ENCODE measurements at places on chromosomes 6 and 20. TPM values are rescaled to one million over a fixed set of nuclear protein-coding genes. Genes with fewer than 3 reads are reported as not detected.

GRCh38 chr20:22232473-22232872 is 351.9 kb downstream of the FOXA2 start:
- DNase-seq: no peak

- no peak for DNase-seq
Observed at GRCh38 chr20:59006167-59006863, 739 bp downstream of the CTSZ start.

- DNase-seq: no peak
Observed at GRCh38 chr6:150686566-150686965, 86.9 kb downstream of the PLEKHG1 start.

GRCh38 chr6:72952808-72953630 is 272.3 kb downstream of the KHDC1L start:
- no peak for DNase-seq

DNA sequence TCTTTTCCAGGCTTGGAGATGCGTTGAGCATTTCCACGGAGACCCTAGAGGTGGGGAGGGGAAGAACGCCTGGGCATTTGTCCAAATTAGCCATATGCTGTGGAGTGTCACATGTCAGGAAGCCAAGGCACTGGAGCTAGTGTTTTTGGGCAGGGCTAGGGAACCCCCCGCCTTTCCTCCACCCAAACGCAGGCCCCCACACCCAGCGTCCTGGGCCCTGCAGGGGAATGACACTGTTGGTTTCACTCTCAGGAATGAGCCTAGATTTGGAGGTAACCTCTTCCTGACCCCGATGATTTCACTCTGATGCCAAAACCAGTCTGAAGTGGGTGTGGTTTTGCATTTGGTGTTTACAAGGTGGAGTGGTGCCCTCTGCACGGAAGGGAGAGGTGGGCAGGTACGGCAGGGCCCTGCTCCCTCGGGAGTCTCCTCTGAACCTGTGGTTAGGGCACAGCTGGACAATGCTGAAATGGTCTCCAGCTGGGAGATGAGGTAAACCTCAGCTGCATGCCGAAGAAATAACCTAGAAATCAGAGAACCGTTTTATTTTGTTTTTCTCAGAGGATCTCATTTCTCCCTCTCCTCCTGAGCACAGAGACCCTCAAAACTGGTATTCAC is 29.5 kb downstream of the MTHFD1L start:
- DNase-seq: no peak

Gene HLA-DRA
- polyA plus RNA-seq: 54.9 TPM

DNA sequence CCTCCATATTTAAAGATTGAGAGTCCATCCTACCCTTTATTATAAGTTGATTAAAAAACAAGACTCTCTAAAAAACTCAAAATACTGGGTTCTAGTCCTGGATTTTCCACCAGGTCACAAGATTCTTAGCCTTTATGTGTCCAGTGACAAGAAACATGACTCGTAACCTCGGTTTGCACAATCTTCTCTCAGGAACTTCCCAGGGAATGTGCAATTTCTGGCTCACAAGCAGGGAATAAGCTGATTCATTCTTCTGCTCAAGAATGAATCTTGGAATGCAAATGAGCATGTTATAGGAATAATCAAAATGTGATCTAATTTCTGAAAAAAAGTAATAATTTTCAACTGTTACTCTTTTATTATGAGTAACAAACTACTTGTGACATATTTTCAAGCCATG is 45.1 kb downstream of the OGFRL1 start:
- no peak for DNase-seq

DNA sequence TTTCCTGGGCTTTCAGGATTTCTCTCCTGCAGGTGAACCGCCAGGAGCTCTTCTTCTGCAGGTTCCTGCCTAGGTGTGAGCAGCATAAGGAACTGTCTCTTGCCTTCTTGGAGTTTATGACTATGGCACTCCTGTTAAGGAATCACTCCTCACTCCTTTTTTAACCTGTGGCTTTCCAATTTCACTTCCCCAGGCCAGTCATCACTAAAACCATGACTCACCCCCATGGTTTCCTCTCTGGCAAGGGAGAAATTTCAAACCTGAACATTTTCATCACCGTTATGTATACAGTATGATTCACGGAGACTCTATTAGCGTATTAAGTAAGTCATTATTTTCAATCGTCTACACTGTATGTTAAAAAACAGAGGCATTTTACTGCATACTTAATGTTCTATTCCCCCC is 78.2 kb upstream of the ARID1B start:
- DNase-seq: no peak

DNA sequence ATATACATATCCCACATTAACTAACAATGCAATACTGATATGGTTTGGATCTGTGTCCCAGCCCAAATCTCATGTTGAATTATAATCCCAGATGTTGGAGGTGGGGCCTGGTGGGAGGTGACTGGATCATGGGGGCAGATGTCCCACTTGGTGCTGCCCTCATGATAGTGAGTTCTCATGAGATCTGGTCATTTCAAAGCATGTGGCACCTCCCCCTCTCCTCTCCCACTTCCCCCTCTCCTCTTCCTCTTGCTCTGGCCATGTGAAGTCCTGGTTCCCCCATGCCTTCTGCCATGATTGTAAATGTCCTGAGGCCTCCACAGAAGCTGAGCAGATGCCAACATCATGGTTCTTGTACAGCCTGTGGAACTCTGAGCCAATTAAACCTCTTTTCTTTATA is 71.2 kb downstream of the FYN start:
- DNase-seq: no peak

DNA sequence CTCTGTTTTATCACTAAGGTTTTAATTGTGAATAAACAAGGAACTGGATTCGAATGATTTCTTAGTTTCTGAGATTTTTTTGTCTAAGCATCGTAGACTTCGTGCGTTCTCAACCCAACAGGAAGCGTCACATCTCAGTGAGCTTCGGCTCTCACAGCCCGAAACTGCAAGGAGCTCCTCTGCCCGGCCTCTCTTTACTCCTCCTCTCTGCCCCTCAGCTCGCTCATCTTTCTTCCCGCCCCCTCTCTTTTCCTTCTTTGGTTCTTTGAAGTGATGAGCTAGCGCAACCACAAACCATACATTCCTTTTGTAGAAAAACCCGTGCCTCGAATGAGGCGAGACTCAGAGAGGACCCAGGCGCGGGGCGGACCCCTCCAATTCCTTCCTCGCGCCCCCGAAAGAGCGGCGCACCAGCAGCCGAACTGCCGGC is 480 bp upstream of the NT5E start:
- DNase-seq: no peak

Gene VSX1
- not detected for polyA plus RNA-seq

DNA sequence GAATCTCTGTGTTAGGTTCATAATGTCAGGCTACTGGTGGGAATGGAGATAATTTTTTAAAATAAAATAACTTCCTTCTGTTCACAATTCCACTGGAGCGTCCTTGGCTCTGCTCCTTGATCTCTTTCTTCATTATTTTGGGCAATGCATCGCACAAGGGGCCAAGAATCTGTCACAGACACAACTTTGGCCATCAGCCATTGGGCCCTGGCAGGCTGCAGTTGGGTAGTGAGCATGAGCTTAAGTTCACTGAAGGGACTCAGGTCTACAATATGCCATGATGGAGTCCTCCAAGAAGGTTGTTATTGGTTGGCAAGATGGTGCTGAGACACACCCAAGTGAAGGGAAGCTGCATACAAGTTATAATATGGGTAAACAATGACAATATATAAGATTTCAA is 40.0 kb downstream of the CYP39A1 start:
- DNase-seq: no peak

DNA sequence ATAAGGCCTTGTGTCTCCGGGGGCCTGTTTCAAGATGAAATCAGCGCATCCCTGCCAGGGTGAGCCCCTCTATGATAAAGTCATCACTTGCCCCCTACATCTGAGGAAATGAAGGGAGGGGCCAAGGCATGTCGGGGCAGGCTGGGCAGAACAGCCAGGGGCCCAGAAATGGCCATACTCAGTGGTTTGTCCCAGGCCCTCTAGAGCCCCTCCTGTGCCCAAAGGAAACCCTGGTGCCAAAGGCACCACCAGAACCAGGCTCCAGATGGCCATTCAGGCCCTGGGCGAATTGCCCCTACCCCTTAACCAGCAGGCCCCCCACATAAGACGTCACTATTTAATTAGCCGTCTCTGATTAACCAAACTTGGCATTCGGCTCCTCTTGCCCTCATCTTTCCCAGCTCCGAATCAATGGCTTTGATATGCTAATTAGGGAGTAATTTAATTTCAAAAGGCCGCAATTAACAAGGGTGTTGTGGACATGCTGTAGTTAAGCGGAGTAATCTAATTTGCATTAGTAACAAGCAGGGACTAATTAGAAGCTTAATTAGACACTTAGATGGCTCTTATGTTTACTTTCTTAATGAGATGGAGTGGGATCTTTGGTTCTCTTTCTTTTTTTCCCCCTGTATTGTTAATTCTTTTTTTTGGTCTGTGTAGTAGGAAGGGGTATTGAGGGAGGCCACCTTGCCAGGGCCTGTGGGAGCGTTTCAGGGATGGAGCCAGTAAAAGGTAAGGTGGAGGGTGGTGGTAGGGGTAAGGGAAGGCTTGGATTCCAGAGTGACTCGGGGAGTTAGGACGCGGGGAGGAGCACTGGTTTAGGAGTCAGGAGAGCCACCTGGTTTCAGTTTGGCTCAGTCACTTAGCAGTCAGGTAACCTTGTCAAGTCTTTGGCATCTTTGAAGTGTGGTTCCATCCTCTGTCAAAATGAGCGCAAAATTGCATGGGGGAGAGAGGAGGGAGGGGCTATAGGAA is 9.4 kb downstream of the FOXP4 start:
- no peak for DNase-seq

DNA sequence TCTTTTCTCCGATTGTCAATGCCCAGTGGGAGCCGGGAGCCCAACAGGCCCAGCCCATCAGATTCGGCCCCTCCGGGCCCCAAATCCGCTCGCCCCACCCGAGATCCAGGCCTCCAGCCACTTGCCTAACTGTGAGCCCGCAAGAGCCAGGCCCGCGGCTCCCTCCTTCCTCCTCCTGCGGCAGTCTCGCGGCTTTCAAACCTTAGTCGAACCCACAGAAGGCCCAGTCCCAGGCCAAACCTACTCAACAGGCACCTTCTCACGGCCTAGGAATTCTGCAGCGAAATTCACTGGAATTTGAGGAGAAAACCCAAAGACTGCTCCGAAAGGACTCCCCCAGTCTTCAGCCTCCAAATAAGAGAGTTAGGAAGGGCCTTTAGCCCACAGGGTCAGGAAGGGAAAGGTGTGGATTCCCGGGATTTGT is 2.8 kb upstream of the TFAP2A start:
- no peak for DNase-seq

GRCh38 chr20:16350465-16350864 is 222.8 kb downstream of the KIF16B start:
- no peak for DNase-seq

Gene DIDO1
- 64.5 TPM for polyA plus RNA-seq

DNA sequence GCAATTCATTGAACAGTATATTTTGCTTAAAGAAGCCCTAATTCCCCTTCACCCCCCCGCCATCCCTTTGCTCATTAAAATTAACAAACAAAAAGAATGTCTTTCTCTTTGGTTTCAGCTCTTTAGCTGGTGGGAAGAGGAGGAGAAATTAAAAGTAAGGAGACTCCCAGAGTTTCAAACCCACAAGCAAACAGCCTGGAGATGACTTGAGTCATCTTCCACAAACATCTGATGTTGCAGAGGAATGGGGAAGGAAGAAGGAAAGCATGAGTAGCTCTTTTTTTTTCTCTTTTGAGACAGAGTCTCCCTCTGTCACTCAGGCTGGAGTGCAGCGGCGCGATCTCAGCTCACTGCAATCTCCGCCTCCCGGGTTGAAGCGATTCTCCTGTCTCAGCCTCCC is 189.6 kb downstream of the ADAT2 start:
- DNase-seq: no peak

Gene SNAP25
- polyA plus RNA-seq: 10.6 TPM
